ENCODE measurements at places on chromosomes 7 and 10.
A peak's percentile ranks its signal among the peaks of the same experiment; 100 is the strongest.

GRCh38 chr7:69276011-69276729 lies 322.1 kb upstream of the AUTS2 start:
- no peak for DNase-seq

- DNase-seq = no peak
Observed at GRCh38 chr7:100722480-100723212, 2.4 kb downstream of the EPO start.

DNA sequence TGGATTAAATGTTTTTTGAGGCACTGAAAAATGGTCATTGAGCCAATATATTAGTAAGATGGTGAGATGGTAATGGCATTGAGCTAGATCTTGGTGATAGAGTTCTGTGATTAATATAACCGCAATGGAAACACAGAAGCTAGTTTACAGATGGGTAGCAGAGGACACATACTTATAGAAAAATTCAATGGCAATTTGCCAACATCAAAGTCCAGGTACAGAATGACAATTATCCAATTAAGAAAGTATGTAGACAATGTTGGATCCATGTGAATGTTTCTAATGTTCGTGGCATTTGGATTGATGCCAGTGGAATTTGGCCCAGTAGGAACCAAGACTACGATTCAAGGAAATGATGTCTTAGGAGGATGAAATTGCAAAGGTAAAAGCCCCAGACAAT lies 187.8 kb downstream of the GNAT3 start:
- DNase-seq = no peak

GRCh38 chr10:100528123-100528886 lies 1.4 kb downstream of the NDUFB8 start:
- DNase-seq = no peak

- no peak for DNase-seq
Observed at GRCh38 chr10:52250510-52250909, 63.6 kb upstream of the DKK1 start.

- DNase-seq = peak; percentile 7
Observed at GRCh38 chr10:61974601-61975390, 73.3 kb downstream of the ARID5B start.

GRCh38 chr7:135886345-135887132 lies 90.6 kb downstream of the MTPN start:
- no peak for DNase-seq

- no peak for DNase-seq
Observed at GRCh38 chr7:2812831-2813230, 31.3 kb downstream of the GNA12 start.

DNA sequence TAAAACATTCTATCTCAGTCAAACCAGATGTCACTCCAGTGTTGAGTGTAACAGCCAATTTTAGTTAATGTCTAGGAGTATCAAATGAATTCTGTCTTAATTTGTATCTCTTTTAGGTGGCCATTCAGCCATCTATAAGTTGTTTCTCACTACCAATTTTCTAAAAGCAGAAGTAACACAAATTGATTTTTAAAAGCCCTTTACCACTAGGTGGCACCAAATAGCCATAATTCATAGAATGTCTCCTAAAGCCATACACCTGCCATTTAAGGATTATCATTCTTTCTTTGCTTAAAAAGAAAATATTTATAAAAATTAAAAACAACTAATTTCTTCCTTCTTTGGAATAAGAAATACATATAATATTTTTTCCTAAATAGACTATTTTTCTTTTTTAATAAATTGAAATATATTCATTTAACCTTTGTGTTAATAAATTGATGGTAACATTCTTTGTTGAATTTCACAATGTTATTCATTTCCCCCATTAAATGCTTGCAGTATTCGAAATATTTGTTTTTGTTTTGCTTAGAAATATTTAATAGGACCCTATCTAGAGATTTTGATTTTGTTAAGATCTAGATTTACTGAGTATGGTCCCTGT lies 107.8 kb upstream of the PPP1R3A start:
- no peak for DNase-seq
